NCI-H1105 treated with DMSO at 0.1 percent for 48 hours (cell line): ENCODE measurements at places on chromosomes 11 and 22.

- DNase-seq, result no peak
Observed at GRCh38 chr11:132997396-132997795, 534.9 kb downstream of the OPCML start.

GRCh38 chr11:35162745-35163144, 23.8 kb downstream of the CD44 start:
- DNase-seq, result no peak

- DNase-seq, result no peak
Observed at GRCh38 chr11:36588099-36588498, 6.2 kb upstream of the IFTAP start.

DNA sequence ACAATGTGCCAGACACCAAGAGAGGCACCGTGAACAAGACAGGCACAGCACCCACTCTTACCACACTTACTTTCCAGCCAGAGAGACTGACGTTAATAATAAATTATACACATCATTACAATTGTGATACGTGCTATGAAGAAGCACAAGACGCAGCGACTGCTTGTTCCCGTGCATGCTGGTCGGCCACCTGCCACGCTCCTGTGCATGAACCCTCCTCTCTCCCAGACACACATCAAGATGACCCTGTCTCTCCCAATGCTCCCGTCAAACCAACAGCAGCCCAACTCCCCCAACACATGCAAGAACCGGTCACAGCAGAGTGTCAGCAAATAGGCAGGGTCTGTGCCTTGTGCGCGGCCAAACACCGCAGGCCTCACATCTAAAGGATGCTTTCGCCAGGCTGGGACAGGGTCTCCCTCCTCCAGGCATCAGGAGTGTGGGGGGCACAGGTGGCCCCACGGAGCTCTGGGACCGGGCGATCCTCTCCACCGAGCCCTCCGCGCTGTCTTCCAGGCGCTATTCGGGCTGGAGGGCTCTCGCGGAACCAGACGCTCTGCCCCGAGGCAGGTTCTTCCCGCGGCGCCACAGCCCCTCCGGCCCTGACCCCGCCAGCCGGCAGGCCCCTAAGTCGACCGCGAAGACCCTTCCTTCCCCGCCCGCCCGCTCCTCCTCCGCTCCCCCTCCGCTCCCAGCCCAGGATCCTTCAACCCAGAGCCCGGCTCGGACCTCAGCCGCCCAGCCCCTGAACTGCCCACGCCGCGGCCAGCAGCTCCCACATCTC, 533 bp downstream of the SERGEF start:
- DNase-seq, result peak; percentile 49

DNA sequence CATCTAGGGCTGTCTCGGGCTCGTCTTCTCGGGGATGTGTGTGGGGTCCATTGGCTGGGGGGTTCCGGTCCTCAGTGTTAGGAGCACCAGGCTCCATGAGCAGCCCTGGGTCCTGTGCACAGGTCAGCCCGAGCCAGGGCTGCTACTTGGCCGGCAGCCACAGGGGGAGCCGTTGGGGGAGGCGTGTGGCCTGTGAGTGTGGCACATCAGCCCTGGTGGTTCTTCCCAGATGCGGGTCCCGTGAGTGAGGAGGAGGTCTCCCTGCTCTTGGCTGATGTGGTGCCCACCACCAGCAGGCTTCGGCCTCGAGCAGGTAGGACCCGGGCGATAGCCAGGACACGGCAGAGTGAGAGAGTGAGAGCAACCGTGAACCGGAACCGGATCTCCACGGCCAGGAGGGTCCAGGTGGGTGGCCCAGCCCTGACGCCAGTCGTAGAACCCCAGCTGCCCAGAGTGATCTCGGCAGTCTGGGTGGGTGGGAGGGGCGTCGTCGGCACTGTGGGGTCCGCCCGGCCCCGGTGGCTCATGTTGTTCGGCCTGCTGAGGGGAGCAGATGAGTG, 18.5 kb downstream of the IRF7 start:
- DNase-seq, result no peak

- no peak for DNase-seq
Observed at GRCh38 chr22:39618996-39619530, 48.5 kb downstream of the CACNA1I start.

DNA sequence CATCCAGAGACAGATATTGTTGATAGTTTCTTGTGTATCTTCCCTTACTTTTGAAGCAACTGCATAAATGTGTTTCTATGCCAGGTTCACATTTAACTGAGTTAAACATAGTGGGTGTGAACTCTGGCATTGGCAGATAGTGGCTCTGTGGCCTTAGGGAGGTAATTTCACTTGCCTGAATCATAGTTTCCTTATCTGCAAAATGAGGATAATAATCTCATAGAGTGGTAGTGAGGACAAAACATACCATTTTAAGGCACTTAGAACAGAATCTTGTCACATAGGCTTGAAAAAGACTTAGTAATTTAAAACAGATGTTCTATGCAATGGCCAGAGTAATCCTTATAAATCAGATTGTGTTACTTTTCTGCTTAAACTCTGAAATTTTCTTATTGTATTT, 56.4 kb upstream of the SYN3 start:
- DNase-seq, result no peak

GRCh38 chr11:66051766-66052663, at the start of gene SF3B2:
Gene SF3B2, plus strand, starts transcription at chr11:66052364. Its CDS starts 21 bp downstream, at chr11:66052385.
- peak; percentile 99 for DNase-seq
